B cell (primary cell): ENCODE measurements at places on chromosomes 3 and 15. TPM values are rescaled to one million over a fixed set of nuclear protein-coding genes. Genes with fewer than 3 reads are reported as not detected.
A peak's percentile ranks its signal among the peaks of the same experiment; 100 is the strongest.

DNA sequence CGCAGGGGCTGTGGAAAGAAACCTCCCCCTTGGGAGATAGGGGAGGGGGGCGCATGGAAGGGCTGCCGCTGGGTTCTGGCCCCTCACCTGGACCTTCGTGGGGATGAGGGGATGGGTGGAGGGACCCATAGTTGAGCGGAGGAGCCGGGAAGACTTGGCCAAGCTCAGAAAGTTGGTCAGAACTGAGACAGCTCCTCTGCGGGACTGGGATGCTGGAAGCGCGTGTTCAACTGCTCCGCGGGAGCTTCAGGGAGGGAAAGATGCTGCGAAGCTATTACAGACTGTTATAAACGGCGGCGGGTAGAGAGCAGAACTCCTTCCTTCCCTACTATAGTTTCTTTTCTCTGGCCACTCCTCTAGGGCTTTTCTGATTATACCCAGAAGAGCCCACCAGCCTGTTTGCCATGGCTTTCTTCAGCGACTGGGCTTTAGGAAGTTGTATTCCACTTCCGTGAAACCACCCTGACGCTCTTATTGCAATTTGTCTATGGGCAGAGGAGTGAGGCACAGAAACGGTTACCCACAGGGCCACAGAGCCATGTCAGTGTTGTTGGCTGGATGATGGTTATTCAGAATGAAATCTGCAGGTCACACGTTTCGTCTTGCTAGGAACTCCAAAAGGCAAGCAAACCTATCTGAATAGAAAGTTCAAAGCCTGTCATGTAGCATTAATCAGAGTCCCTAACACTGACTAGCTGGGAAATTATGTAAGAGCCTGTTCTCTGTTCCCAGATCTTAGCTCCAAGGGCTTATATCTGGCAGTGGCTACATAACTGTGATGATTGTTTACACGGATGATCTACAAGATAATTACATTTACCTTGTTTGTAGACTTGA lies 1.1 kb downstream of the SYNPR start:
- no peak for DNase-seq

- DNase-seq, result no peak
These were observed 379.0 kb downstream of the TIGIT start for GRCh38 chr3:114672692-114673447.

Gene TUSC7
- not detected in 2 replicates for polyA plus RNA-seq

Gene RETNLB
- polyA plus RNA-seq, result not detected in 2 replicates

DNA sequence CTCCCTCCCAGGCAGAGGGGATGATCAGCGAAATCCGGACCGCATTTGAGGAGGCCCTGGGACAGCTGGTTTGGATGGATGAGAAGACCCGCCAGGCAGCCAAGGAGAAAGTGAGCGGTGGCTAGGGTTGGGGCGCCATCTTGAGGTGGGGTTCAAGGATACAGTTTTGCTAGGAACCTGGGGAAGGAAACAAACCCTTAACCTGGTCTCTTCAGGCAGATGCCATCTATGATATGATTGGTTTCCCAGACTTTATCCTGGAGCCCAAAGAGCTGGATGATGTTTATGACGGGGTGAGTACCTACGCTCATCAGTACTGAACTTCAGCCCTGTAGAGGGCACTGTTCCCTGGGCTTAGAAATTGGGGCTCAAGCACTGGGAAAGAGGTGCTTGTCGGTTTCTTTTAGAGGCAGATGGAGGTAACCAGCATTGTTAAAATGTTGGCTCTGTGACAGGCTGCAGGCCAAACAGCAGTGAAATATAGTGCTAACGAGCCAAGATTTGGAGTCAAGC lies 9.6 kb upstream of the PSMD2 start:
- DNase-seq, result peak; percentile 56

- no peak for DNase-seq
These were observed 65.5 kb downstream of the MYO1E start for GRCh38 chr15:59307165-59307537.

- no peak for DNase-seq
These were observed 269.0 kb downstream of the GOLGA6L6 start for GRCh38 chr15:20272422-20273184.

DNA sequence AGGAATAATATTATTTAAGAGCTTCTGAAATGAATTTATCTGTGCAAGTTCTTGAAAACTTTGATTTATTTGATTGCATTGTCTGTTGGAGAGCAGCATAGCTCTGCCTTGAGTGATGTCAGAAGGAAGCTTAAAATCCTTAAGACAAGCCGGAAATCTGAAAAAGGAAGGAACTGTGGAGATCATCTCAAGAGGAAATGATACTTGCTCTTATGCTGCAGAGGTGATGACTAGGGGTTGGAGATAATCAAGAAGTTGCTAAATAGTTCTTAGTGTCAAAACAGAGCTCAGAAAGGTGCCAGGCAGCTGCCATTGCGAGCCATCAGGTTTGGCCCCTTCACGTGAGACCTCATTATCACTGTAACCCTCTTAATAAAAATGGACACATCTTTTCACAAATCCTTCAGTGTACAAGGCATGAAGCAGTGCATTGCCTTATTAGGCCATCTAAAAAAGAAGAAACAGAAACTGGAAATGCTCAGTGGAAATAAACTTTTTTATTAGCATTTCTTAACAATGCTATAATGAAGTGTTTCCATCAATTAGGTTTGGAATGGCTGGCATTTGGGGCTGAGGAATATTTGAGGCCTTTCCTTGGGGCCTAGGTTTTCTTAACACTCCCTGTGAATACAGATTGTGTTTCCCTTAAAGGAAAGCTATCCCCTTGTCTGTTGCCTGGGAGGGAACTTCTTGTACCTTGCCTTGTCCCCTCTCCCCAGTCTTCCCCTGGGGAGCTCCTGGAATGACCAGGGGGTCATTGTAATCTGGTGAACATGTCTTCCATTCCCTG lies 34.5 kb upstream of the VILL start:
- no peak for DNase-seq
